ENCODE measurements at places on chromosomes 5 and 9. TPM values are rescaled to one million over a fixed set of nuclear protein-coding genes. Genes with fewer than 3 reads are reported as not detected.

- DNase-seq, result no peak
- peaks cover 37% of the 10 kb centered on the region for H3K36me3 ChIP-seq
- no peak overlapping the region for H3K27ac ChIP-seq
- no peaks in the 10 kb centered on the region for H3K4me1 ChIP-seq
- no peak overlapping the region for H3K4me3 ChIP-seq
- H3K27me3 ChIP-seq, result no peaks in the 10 kb centered on the region
Observed at GRCh38 chr5:10434392-10434791, 7.3 kb upstream of the ROPN1L start.

- no peak overlapping the region for H3K27ac ChIP-seq
- DNase-seq, result no peak
- H3K4me1 ChIP-seq, result peaks cover 10% of the 10 kb centered on the region
- no peaks in the 10 kb centered on the region for H3K27me3 ChIP-seq
- H3K4me3 ChIP-seq, result no peak overlapping the region
Observed at GRCh38 chr5:94243612-94244011, 374.8 kb downstream of the KIAA0825 start.

GRCh38 chr9:24382566-24382965, 163.1 kb downstream of the IZUMO3 start:
- no peak overlapping the region for H3K4me3 ChIP-seq
- no peaks in the 10 kb centered on the region for H3K27me3 ChIP-seq

FOXD4L4 gene
- 0.52 TPM for total RNA-seq

- H3K4me3 ChIP-seq, result peak overlapping the region; percentile 77
- peaks cover 62% of the 10 kb centered on the region for H3K4me1 ChIP-seq
- no peaks in the 10 kb centered on the region for H3K36me3 ChIP-seq
- DNase-seq, result no peak
- no peak overlapping the region for H3K27ac ChIP-seq
Observed at GRCh38 chr9:98254228-98255060, 1.0 kb downstream of the TBC1D2 start.

DNA sequence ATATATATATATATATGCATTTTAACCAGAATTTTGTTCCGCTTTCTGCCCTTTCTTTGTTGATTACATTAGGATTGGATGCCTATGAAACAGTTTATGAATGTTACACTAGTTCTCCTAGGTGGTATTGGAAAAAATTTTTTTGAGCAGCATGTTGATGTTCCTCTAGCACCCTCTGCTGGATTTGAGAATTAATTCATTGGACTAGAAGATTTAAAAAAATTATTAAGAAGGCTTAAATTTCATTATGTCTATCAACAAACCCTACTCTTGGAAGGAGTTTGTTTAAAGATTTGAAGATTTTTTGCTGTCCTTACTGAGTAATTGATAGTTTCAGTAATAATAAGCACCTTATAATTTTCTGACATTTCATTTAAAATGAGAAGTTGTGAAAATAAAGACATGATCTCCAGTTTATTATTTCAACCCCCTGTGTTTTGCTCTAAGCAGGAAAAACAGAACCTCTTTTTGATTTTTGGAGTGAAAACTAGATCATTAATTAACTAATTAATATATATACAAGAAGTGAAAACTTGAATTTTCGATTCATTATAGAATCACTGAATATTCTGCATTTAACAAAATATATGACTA, 89.6 kb downstream of the CCDC171 start:
- peak; percentile 43 for DNase-seq
- H3K27ac ChIP-seq, result no peak overlapping the region
- H3K4me3 ChIP-seq, result no peak overlapping the region
- no peaks in the 10 kb centered on the region for H3K27me3 ChIP-seq
- no peaks in the 10 kb centered on the region for H3K36me3 ChIP-seq

- H3K36me3 ChIP-seq, result no peaks in the 10 kb centered on the region
- peaks cover 23% of the 10 kb centered on the region for H3K4me1 ChIP-seq
- no peaks in the 10 kb centered on the region for H3K27me3 ChIP-seq
- no peak overlapping the region for H3K4me3 ChIP-seq
- no peak for DNase-seq
- no peak overlapping the region for H3K27ac ChIP-seq
Observed at GRCh38 chr5:36638056-36638455, 31.6 kb downstream of the SLC1A3 start.

GRCh38 chr5:180069589-180070247, 1.8 kb downstream of the RNF130 start:
- DNase-seq, result no peak
- peak overlapping the region; percentile 79 for H3K4me3 ChIP-seq
- H3K36me3 ChIP-seq, result no peaks in the 10 kb centered on the region
- no peak overlapping the region for H3K27ac ChIP-seq
- H3K4me1 ChIP-seq, result peaks cover 6% of the 10 kb centered on the region

DNA sequence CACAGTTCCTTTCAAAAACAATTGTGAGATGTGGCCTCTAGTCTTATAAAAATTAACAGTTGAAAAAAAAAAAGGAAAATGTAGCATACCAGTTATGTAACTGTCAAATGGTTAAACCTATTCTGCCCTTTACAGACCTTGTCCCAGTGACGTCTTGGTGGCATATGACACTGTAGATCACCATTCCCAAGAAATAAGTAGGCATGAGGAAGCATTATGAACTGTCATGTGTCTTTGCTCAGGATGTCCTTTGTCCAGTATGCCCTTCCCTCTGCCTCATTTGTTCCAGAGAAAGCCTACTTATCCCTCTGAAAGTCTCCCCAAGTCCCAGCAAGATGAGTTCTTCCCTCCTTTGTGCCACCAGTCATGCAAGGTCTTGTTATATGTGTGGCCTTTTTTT, 63.2 kb downstream of the PAM start:
- no peaks in the 10 kb centered on the region for H3K36me3 ChIP-seq
- no peaks in the 10 kb centered on the region for H3K27me3 ChIP-seq
- H3K4me1 ChIP-seq, result peaks cover 26% of the 10 kb centered on the region
- no peak for DNase-seq

- peaks cover 13% of the 10 kb centered on the region for H3K4me1 ChIP-seq
- no peak overlapping the region for H3K27ac ChIP-seq
- no peaks in the 10 kb centered on the region for H3K27me3 ChIP-seq
- H3K36me3 ChIP-seq, result no peaks in the 10 kb centered on the region
- no peak overlapping the region for H3K4me3 ChIP-seq
Observed at GRCh38 chr9:95852059-95853032, 23.1 kb upstream of the ERCC6L2 start.

DNA sequence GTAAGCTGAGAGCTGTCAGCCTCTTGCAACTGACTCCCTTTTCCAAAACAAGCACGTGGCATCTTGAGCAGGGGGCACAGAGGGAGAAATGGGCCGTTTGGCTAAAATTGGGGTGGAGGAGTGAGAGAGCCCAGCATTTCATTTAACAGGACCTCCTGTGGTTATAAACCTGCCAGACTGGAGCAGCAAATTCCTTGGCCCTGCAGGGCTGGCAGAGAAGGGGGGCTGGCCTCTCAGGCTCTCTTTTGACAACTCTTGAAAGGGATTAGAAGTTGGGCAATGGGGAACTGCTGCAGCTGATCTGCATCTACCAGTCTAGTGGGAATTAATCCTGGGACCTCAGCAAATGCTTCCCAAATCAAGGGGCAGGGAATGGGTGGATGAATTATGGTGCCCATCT, 7.2 kb upstream of the POU4F3 start:
- no peaks in the 10 kb centered on the region for H3K4me1 ChIP-seq
- H3K4me3 ChIP-seq, result no peak overlapping the region
- no peak for DNase-seq
- no peaks in the 10 kb centered on the region for H3K36me3 ChIP-seq
- H3K27me3 ChIP-seq, result peaks cover 8% of the 10 kb centered on the region
- H3K27ac ChIP-seq, result no peak overlapping the region

- DNase-seq, result no peak
- H3K4me1 ChIP-seq, result peaks cover 18% of the 10 kb centered on the region
- no peak overlapping the region for H3K4me3 ChIP-seq
- H3K27ac ChIP-seq, result no peak overlapping the region
Observed at GRCh38 chr5:143036146-143036927, 266.2 kb downstream of the ARHGAP26 start.

- no peak overlapping the region for H3K4me3 ChIP-seq
- no peaks in the 10 kb centered on the region for H3K27me3 ChIP-seq
- no peak overlapping the region for H3K27ac ChIP-seq
- no peak for DNase-seq
Observed at GRCh38 chr9:91379426-91379825, 17.7 kb upstream of the AUH start.

ZFP37 gene
- 1.8 TPM for total RNA-seq

GRCh38 chr9:131361202-131361833, 32.6 kb upstream of the PRRC2B start:
- H3K4me1 ChIP-seq, result peaks cover 15% of the 10 kb centered on the region
- DNase-seq, result no peak
- H3K27me3 ChIP-seq, result no peaks in the 10 kb centered on the region
- H3K4me3 ChIP-seq, result no peak overlapping the region
- H3K27ac ChIP-seq, result no peak overlapping the region

DNA sequence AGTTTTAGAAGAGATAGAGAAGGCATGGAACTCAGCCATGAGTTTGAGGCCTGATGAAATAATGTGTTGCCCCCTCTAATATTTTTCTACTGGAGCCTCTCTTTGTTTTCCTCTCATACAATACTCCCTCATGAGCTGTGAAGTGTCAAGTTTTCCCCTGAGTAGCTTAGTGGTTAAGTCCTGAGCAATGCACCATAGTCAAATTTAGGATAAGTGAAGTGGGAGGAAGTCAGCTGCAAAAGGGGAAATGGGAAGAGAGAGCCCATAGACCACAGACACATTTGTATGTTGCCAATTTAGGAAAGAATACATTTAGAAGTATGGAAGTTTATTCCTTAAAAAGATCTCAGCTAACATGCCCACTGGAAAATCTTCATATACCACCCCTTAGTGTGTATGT, 171.5 kb upstream of the NREP start:
- H3K27ac ChIP-seq, result no peak overlapping the region
- H3K27me3 ChIP-seq, result no peaks in the 10 kb centered on the region
- H3K4me1 ChIP-seq, result no peaks in the 10 kb centered on the region
- no peak for DNase-seq
- no peaks in the 10 kb centered on the region for H3K36me3 ChIP-seq

DNA sequence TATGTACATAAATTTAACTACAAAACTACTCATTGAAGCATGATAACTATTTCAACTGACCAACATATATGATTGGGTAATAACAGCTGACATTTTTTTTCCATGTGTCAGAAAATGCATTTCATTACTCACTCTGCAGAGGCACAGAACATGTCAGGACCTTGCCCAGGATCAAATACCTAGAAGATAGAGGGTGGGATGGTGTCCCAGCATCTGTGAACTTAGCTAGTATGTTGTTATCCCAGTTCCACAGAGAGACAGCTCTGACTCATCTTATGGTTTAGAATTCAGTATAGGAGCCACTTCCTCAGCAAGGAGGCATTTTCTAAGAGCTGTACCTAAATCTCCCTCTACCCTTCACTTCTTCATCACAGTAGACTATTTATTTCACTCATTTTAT, 1198.6 kb upstream of the ACO1 start:
- DNase-seq, result no peak
- no peaks in the 10 kb centered on the region for H3K36me3 ChIP-seq
- H3K4me1 ChIP-seq, result no peaks in the 10 kb centered on the region
- H3K27ac ChIP-seq, result no peak overlapping the region

DNA sequence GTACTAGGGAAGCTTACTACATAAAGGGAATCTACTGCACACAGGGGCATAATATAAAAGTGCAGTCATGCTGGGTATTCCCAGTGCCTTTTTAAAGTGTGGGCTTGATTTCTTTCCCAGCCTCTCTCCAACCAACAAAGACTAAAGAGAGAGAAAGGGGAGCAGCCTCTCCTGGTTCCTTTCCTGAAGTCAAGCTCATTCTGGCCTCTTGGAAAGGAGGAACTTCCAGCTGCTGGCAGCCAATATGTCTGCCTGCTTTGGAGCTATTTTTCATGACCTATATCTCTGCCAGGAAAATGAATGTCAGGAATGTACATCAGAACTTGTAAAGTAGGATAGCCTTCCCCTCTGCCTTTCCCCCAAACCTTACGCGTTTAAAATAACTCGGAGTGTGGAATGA, 57.1 kb downstream of the RAB3C start:
- H3K4me3 ChIP-seq, result no peak overlapping the region
- peaks cover 23% of the 10 kb centered on the region for H3K27me3 ChIP-seq
- no peak overlapping the region for H3K27ac ChIP-seq
- DNase-seq, result no peak
- H3K36me3 ChIP-seq, result no peaks in the 10 kb centered on the region

DNA sequence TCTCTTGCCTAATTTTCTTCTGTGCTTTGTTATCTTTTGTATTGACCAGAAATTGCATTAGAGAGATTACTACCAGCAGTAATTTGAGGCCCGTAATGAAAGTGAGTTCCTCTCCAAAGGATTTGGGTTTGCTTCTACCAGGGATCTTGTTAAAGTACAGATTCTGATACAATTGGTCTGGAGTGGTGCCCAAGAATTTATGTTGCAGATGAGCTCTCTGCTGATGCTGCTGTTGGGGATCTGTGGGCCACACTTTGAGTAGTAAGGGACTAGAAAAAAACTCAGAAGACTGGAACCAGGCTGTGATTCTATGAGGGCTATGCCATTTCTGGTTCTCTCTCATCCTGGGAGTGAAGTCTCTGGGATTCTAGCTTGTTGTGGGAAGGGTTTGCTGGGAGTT, 192.2 kb downstream of the SEC61B start:
- no peak for DNase-seq
- no peaks in the 10 kb centered on the region for H3K4me1 ChIP-seq
- H3K27ac ChIP-seq, result no peak overlapping the region
- no peaks in the 10 kb centered on the region for H3K27me3 ChIP-seq

DNA sequence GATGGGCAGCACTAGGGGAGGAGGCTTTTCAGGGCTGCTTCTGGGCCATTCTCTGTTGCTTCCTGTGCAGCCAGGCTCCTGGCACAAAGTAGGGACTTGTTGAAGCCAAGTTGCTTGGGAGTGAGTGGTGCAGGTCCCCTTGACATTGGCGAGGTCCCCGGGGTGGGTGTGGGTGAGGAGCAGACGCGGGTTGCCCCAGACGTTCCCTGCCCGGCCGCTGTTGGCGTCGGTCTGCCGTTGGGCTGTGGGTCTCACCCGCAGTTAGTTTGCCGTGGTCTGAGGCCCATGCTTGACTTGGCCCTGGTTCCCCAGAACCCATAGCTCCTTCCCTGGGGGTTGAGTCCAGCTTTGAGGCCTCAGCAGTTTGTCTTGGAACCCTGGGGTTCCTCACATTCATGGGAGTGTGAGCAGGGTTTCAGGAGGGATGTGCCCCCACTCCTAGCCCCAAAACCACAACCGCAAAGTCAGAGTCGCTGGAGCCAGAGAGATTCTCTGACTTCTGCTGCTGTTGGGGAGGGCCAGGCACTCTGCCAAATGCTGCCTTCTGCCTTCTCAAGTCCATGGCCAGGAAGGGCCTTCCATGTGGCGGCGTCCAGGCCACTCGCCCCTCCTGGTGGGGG, 77.5 kb downstream of the RXRA start:
- no peak for DNase-seq
- H3K36me3 ChIP-seq, result peaks cover 4% of the 10 kb centered on the region
- no peak overlapping the region for H3K27ac ChIP-seq
- H3K4me1 ChIP-seq, result peaks cover 43% of the 10 kb centered on the region
